ENCODE measurements at places on chromosomes 2 and 18. TPM values are rescaled to one million over a fixed set of nuclear protein-coding genes. Genes with fewer than 3 reads are reported as not detected.

FRZB gene
- not detected for total RNA-seq

CNGA3 gene
- not detected for total RNA-seq

RIT2 gene
- not detected for total RNA-seq

DNA sequence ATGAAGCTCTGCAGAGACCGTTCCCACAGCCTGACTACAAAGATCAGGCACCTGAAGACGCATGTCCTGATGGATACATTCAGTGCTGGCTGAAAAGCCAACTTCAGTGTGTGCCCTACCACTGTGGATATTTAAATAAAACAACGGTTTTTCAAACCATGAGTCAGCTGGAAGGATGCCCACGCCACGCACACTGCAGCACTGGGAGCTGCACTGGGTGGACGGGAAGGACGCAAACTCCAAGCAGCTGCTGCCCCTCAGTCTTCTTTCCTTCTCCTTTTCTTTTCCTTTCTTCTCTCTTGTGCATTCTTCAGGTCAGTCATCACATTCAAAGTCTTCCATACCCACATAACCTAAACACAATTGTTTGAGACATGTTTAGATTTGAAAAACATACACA is 7.9 kb downstream of the TMEM18 start:
- no peak overlapping the region for H3K27ac ChIP-seq
- peaks cover 7% of the 10 kb centered on the region for H3K4me1 ChIP-seq
- H3K36me3 ChIP-seq, result peaks cover 54% of the 10 kb centered on the region
- H3K27me3 ChIP-seq, result no peaks in the 10 kb centered on the region
- no peak overlapping the region for H3K4me3 ChIP-seq
- no peak for DNase-seq

DNA sequence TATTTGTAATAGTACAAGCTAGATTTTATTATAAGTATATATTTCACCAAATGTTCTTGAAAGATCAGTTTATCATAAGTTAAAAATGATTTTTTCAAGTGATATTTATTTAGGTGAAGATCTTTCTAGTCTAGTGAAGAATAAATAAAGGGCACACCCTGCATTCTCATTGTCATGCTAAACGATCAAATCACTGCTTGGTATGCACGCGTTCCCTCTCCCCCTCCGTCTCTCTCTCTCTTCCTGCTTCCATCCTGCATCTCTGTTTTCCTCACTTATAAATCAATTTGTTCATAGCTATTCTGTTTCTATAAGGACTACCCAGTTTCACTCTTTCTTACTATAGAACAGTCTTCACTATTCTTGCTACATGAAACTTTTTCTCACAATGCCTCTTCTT is 1067.4 kb downstream of the LRP1B start:
- no peaks in the 10 kb centered on the region for H3K36me3 ChIP-seq
- no peaks in the 10 kb centered on the region for H3K4me1 ChIP-seq

DNA sequence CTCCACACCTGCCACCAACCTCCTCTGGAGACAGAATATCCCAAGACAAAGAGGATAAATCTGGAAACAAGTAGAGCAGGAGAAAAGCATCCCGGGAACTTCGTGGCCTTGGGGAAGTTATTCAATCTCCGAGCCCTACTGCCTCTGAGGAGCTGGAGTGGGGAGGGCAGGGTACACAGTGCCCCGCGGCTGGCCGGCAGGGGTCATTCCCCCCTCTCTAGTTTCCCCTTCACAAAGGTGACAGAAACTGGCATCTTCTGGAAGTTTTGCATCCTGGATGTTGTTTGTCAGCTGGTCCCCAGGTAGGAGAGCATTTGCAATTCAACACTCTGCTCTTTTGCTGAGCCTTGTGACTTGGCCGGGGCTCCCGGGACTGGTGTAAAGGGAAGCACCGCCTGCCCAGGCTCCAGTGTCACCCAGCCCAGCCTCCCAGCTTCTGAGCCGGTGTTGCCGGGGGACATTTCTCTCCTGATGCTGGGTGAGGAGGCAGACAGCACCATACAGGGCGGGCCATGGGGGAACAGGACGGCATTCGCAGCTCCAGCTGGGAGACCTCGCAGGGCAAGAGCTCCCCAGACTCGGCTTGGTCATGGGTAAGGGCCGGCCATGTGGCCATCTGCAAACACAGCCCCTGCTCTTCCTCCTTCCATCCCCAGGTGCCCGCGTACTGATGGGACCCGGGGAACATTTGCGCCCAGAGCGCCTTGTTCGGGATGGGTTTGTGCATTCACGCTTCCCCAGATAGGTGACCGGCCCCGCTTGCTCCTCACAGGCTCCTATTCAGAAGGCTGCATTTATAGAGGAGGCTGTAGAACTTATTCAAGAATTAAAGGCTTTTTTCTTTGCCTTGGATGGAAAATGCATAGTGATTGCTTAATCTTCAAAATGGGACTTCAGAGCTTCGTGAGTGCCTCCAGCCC is 7.4 kb upstream of the NTSR2 start:
- no peak for DNase-seq
- H3K36me3 ChIP-seq, result no peaks in the 10 kb centered on the region
- H3K27me3 ChIP-seq, result peaks cover 9% of the 10 kb centered on the region

DNA sequence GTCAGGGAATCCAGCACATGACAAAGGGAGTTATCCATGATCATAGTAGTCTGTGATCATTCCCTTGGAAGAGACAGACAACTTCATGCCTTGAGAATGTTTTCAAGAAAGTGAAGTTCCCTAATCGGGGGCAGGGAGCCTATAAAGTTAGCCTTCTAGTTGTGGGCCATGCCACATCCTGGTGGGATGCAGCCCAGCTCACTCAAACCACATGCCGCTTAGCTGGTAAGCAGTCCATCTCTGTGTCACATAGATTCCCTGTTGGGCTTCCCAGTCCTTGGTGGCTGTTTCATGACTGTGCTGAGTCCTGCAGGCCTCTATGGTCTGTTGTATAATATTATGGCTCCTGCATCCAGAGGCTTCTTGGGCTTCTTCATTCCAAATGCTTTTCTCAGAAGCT is 11.4 kb upstream of the ARHGAP25 start:
- no peaks in the 10 kb centered on the region for H3K36me3 ChIP-seq
- H3K27ac ChIP-seq, result no peak overlapping the region
- no peak overlapping the region for H3K4me3 ChIP-seq
- peaks cover 50% of the 10 kb centered on the region for H3K4me1 ChIP-seq

GRCh38 chr2:102522890-102523289 is 49.9 kb downstream of the SLC9A4 start:
- H3K27me3 ChIP-seq, result no peaks in the 10 kb centered on the region
- H3K36me3 ChIP-seq, result no peaks in the 10 kb centered on the region
- H3K27ac ChIP-seq, result peak overlapping the region; percentile 60
- no peak overlapping the region for H3K4me3 ChIP-seq
- DNase-seq, result peak; percentile 33
- H3K4me1 ChIP-seq, result peaks cover 43% of the 10 kb centered on the region

Data from natural killer cell (primary cell).